ENCODE measurements at places on chromosomes 7 and 10.

GRCh38 chr10:13739183-13739582 is 152.4 kb downstream of the PRPF18 start:
- no peak for DNase-seq

GRCh38 chr7:5295039-5296014 is 12.6 kb downstream of the SLC29A4 start:
- no peak for DNase-seq

DNA sequence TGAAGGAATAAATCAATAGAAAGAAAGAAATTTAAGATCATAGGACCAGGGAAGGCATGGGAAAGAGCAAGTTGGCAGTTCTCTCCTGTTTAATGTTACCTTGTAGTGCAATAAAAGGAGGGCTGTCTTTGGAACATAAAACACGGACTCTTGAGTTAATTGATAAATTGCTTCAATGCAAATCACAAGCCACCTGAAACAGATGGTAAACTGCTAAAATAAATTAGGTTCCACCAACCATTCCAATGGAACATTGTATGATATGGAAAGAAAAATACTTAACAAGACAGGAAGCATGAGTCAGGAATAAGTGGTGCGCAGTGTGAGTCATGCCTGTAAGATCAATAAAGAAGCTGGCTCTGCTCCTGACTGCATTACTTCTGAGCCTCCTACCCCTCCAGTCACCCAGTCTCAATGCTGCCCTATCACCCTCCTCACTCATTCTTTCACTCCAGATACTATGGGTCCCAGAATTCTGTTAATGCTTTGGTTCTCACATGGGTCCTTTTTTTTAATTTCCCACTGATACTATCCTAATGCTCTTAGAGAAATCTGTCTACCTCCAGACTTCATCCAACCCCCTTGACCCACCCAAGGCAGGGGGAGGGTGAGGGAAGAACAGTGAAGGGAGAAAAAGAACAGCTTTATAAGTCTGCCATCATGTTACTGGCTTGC is 78.9 kb downstream of the LRRC17 start:
- no peak for DNase-seq

GRCh38 chr7:102927312-102927933 is 14.6 kb downstream of the LRRC17 start:
- no peak for DNase-seq

DNA sequence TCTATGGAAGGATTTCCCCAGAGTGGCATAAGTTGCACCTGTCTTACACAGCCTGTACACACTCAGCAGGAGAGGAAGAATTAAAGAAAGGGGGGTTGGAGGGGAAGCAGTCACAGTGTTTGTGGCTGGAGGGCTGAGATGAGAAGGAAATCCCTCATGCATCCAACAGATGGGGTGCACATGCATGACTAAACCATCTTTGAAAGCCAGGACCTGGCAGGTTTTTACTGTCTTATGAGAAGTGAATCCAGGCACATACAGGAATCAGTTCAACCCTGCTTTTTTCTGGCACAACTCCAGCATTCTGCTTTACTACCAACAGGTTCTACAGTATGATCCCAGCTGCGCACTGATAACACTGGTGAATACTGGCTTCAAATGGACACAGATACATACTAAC is 107.7 kb downstream of the CACNA2D1 start:
- DNase-seq = peak; percentile 60

- DNase-seq = no peak
These were observed 159.5 kb upstream of the AGR3 start for GRCh38 chr7:17041324-17041723.

DNA sequence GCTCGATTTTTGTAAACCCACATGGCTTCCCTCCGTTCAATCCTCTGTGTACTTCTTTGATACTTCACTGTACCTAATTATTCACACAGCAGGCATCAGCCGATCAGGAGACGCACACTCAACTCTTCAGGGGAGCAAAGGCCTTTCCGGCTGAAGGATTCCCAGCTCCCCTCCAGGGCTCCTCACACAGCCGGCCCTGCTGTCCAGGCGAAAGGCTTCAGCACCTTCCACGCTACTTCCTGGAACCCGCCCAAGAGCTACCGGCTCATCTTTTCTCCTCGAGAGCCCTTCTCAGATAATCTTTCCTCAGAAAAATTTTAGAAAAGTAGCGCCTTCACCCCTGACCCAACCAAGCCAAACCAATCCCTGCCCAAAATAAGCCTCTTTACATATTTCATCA is 270.4 kb downstream of the ZMYND11 start:
- peak; percentile 35 for DNase-seq

- no peak for DNase-seq
These were observed 364.0 kb downstream of the GFRA1 start for GRCh38 chr10:115909037-115909436.

GRCh38 chr7:26965724-26966123 is 101.3 kb upstream of the SKAP2 start:
- no peak for DNase-seq

- no peak for DNase-seq
These were observed 62.7 kb downstream of the MTURN start for GRCh38 chr7:30197438-30197837.

All from neural progenitor cell (in vitro differentiated cells).